ENCODE measurements at places on chromosomes 7 and 10.
A peak's percentile ranks its signal among the peaks of the same experiment; 100 is the strongest.

- DNase-seq, result no peak
Observed at GRCh38 chr7:37061849-37062559, 337.7 kb upstream of the AOAH start.

- DNase-seq, result no peak
Observed at GRCh38 chr7:139047970-139048369, 12.1 kb upstream of the ZC3HAV1L start.

DNA sequence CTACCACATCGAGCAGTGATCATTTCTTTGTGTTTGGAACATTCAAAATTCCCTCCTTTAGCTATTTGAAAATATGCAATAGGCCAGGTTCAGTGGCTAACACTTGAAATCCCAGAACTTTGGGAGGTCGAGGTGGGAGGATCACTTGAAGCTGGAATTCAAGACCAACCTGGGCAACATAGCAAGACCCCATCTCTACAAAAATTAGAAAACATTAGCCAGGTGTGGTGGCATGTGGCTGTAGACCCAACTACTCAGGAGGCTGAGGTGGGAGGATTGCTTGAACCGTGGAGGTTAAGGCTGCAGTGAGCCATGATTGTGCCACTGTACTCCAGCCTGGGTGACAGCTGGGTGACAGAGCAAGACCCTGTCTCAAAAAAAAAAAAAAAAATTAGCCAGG lies 15.3 kb upstream of the EXOC4 start:
- DNase-seq, result no peak

DNA sequence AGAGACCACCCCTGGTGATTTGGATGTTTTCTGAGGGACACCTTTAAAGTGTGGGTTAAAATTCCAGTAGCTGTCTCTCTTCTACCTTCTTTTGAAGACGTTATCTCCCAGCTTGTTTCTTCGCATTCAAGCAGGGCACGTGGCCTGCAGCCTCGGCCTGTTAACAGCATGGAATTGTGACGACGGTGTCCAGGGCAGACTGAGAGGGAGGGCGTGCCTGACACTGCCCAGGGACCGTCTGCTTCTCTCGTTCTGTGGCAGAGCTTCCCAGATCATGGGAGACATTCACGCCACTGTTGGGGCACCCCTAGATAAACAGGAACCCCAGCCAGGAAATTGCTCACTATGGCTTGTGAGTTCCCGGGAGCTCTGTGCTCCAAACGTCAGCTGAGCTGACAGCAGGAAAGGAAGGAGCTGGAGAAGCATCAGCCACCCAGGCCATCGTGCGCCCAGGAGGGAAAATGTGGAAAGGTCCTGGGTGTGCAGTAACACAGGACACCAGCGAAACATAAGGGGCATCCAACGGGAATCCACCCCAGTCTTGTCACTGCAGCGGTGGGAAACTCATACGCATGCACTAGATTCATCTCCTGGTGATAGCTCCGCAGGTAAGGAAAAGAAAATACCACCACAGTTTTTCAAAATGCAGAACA lies 41.1 kb upstream of the RBM33 start:
- DNase-seq, result no peak

GRCh38 chr7:74417419-74417971 lies 36.2 kb upstream of the GTF2IRD1 start:
- peak; percentile 41 for DNase-seq

DNA sequence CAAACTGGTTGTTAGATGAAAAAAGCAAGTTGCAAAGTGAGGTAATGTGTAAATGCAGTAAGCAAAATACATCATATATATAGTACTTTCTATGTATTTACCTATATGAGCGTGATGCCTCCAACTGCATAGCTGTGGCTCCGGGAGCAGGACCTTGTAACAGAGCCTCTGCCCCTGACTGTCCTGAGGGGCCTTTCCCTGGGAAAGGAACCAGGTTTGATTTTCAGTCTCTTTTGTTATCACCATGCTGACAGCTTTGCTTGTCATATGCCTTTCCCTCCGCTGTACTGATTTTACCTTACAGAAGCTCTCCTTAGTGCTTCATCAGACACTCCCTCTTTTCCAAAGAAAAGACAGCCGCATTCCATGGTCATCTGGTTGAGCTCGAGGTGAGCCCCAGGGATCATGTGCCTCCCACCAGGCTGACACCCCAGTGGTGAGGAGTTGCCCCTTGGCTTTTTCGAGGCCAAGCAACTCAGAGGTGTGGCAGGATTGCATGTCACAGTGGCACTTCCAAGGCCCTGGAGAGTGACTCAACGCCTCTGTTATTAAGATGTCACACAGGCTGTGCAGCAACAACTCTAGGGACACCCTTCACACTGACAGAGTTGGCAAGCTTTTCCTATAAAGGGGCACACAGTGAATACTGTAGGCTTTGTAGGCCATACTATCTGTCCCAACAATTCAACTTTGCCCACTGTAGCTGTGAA lies 78.9 kb downstream of the ALOX5 start:
- DNase-seq, result no peak

GRCh38 chr7:70131817-70132216 lies 533.5 kb downstream of the AUTS2 start:
- DNase-seq, result no peak

GRCh38 chr7:138738114-138738513 lies 37.0 kb upstream of the SVOPL start:
- no peak for DNase-seq

- DNase-seq, result no peak
Observed at GRCh38 chr10:100828738-100829096, 83.3 kb downstream of the PAX2 start.

- no peak for DNase-seq
Observed at GRCh38 chr10:103930881-103931280, 12.9 kb upstream of the STN1 start.

- DNase-seq, result no peak
Observed at GRCh38 chr7:130912082-130912861, 178.3 kb upstream of the KLF14 start.

DNA sequence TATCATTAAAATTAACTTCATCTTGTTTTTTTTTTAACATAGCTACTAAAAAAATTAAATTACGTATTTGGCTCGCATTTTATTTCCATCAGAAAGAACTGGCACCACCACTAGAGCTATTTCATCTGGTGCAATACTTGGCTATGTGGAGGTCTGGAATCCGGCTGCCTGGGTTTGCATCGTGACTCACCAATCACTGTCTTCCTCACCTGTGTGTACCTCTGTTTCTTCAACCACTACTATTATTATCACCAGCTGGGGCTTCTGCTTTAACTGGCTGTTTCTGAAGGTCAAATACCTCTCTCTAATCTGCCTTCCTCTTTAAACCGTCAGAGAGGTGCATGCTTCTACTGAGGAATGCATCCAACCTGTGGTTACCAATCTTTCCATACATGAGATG lies 6.5 kb downstream of the WDR91 start:
- DNase-seq, result no peak

DNA sequence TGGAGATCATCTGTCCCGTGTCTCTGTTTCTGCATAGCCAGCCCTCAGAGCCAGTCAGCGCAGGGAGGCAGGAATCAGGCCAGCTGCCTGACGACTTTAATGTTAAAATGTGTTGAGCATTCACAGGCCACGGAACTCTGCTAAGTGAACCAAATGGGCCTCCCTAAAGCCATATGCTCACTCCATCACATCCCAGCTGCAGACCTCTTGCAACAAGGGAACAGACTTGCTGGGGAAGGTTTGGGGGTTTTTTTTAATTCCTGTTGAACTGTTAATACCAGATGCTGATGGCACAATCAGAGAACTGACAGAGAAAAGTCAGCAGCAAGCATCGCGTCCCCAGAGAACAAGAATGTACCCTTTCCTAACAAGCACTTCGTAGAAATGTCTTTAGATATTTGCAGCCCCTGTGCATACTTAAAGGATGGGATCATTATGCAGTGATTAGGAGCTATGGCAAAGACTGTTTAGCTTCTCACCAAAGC lies 900.4 kb upstream of the AUTS2 start:
- no peak for DNase-seq

DNA sequence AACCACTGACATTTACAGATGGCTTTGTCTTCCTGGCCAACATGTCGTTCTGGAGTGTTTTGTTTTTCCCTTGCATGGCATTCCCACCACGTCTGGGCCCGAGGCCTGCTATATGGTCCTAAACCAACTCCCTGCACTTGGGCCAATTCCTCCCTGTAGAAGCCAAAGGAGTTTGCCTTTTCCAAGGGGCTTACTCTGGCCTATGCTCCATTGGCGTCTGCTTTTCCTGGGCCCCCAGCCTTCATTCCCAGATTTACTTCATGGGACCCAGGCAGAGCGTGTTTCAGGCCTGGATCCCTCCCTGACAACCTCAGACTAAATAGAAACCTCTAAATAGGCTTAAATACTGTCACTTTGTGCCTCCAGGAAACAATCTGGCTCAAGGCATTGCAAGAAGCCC lies 60.7 kb downstream of the MINDY4 start:
- DNase-seq, result no peak

- peak; percentile 69 for DNase-seq
Observed at GRCh38 chr10:124741281-124741921, 2.8 kb downstream of the FAM53B start.

DNA sequence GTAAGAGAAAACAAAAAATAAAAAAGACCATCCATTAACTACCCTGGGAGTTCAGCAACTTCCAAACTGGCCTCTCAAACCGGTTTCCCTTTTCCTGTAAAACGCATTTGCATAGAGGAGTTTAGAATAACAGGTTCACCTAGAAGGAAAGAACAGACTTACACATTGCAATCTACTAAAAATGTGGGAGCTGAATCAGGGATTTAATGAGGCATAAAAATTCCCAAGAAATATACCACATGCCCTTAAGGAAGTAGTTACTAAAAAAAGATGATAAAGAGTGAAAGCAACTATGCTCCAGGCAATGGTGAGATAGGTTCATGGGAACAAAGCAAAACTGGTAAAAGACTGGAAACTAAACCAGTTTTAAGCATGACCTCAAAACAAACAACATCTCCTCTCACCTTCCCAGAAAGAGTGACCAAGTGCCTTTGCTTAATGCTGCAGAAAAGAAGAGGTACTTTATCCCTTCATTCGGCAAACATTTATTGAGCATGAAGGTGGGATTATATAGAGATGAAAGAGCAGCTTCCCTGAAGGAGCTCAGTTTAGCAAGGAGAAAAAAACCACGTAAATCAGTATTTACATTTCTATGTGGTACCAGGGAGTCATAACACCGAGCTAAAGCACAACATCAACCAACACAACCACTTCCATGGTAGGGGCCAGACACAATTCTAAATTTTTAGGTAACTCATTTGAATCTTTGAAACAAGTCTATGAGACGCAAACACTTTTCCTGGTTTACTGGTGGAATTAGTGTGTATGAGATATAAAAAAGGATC lies 152.8 kb downstream of the SGMS1 start:
- no peak for DNase-seq

DNA sequence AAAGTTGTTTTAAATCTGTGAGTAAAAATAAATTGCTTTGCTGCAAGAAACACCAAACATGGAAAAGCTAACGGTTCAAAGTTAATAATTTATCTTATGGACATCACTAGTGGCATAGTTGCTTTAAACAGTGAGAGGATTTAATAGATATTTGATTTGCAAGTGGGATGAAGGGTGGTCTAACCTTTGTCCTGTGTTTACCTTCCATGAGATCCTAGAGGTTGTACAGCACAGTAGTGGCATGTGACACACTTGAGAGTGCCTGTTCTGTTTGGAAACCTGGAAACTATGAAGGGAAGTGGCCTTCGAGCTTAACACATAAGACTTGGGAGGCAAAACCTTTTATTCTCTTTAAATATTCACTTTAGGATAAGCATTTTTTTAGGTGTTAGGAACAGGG lies 16.0 kb downstream of the EGFR start:
- DNase-seq, result no peak

DNA sequence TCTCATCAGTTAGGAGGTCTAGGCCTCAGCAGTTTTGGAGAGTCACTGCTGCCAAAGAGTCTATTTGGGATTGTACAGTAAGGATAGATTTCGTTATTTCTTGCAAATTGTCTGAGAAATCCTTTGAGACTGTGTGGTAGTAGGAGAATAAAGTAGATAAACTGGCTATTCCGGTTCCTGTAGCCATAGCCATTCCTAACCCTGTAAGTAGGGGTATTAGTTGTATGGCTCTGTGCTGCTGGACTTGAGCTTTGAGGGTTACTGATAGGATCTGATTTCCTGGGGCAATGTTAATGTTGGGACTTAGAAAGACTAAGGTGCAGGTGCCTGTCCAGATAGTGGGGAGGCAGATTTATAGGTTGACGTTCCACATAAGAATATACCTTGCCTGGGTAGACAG lies 36.1 kb upstream of the ZNF138 start:
- DNase-seq, result no peak

- no peak for DNase-seq
Observed at GRCh38 chr10:31121757-31122577, 90.3 kb upstream of the ZNF438 start.

GRCh38 chr10:92750791-92751533 lies 61.2 kb downstream of the HHEX start:
- no peak for DNase-seq

GRCh38 chr7:12013983-12014382 lies 182.0 kb upstream of the THSD7A start:
- no peak for DNase-seq

GRCh38 chr10:69878951-69879350 lies 77.2 kb downstream of the COL13A1 start:
- no peak for DNase-seq

- DNase-seq, result no peak
Observed at GRCh38 chr10:58588673-58589265, 76.1 kb downstream of the BICC1 start.

- no peak for DNase-seq
Observed at GRCh38 chr10:132517951-132518521, 19.6 kb upstream of the INPP5A start.

DNA sequence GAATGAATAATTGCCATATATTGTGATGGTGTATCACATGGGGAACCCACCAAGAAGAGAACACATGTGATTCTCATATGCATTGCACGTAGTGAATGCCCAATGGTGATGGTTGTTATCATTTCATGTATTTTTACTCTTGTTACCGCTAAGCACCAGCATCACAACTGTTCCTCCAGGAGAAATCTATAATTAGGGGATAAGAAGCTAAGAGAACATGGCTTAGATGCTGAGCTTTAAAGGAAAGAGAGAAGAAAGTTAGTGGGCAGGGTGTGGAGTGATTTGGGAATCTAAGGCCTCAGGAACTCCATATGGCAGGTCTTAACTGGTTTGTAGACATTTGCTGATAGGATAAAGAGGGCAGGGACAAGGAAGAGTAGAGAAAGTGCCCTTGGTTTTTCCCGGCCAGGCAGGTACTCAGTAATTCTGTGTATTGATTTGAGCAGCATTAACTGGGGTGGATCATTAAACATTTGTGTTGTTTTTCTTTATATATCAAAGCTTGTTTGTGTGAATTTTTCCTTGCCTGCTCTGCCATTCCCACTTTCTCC lies 145.9 kb downstream of the LRRC4 start:
- no peak for DNase-seq

GRCh38 chr10:130485236-130485957 lies 349.2 kb downstream of the GLRX3 start:
- no peak for DNase-seq
